ENCODE measurements at places on chromosomes 4 and X.

- no peak for DNase-seq
Observed at GRCh38 chr4:161359491-161359890, 804.3 kb downstream of the FSTL5 start.

- DNase-seq: no peak
Observed at GRCh38 chrX:20973038-20973437, 401.2 kb upstream of the CNKSR2 start.

GRCh38 chrX:153821066-153821465 lies 9.3 kb downstream of the PDZD4 start:
- no peak for DNase-seq

- no peak for DNase-seq
Observed at GRCh38 chr4:72974694-72975487, 94.6 kb downstream of the COX18 start.

DNA sequence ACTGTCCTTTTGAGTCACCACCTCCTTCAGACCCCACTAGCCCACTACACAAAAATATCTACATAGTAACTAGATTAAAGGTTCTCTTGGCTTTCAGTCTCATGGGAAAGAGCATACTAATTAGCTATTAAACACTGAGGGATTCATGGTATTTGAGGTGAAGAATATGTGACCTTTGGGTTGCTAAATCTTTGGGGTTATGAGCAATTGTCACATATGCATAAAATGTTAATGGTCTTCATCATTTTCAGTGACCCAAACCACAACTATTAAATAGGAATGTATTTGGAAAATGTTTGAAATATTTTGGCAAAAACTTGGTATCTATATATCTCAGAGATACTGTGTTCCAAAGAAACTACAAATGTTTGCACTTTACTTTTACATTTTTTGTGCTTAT lies 365.1 kb downstream of the MAGEB5 start:
- DNase-seq: no peak

GRCh38 chr4:109406337-109406931 lies 27.2 kb upstream of the SEC24B start:
- no peak for DNase-seq

- no peak for DNase-seq
Observed at GRCh38 chr4:177047070-177047850, 254.5 kb upstream of the VEGFC start.

GRCh38 chr4:156953951-156954350 lies 17.6 kb downstream of the PDGFC start:
- no peak for DNase-seq

GRCh38 chrX:129318375-129318774 lies 204.9 kb downstream of the SMARCA1 start:
- DNase-seq: no peak

- DNase-seq: no peak
Observed at GRCh38 chr4:158162631-158163030, 10.2 kb downstream of the GASK1B start.

DNA sequence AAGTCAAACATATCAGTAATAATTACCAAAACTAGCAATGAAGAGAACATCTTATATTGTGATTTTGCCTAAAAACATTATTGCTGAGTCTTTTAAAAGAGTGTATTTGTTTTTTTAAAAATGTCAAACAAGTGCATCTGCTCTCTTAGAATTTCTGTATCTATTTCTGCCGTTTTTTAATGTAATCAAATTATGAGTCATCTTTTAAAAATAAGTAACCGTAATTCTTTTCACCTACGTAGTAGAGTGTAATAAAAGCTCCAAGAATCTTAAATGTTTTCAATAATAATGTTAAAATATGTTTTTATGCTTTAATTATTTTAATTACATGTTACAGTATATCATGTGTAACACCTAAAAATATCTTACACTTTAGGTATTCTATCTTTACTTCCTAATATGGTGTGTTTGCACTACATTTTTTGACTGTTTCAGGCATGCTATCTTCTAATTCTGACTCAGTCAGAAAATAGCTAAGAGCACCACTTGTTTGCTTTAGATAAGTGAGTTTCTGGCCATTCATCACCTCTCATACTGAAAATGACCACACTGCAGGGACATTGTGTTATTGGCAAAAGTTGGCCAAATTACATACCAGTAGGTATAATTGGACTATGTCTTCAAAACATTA lies 368.5 kb downstream of the PCDH7 start:
- no peak for DNase-seq

DNA sequence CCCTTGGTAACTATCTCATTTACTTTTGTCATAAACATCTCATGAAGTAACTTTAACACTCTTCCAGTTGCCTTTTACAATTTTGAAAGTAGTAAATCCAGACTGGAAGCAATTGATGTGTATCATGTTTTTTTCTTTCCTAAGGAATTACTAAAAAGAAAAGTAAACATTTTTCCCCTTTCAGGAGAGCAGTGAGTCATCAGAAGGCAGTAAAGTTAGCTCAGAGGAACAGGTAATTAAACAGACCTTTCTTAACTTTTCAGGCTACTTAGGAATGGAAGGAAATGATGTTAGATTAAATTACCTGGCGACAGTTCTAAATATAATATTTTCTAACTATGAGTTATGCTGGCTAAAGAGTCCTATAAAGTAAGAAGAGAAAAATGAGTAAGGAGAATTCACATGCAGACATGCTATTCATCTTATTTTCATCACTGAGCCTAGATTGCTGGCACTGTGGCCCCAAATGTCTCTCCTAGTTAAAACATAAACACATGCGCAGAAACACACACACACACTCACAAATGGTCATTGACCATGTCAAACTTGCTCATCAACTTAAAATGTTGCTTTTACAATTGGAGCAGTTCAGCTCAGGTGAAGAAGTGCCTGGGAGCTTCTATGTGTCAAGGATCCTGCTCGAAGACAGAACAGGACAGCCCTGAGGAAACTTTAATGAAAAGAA lies 9.3 kb downstream of the DMP1 start:
- DNase-seq: no peak

DNA sequence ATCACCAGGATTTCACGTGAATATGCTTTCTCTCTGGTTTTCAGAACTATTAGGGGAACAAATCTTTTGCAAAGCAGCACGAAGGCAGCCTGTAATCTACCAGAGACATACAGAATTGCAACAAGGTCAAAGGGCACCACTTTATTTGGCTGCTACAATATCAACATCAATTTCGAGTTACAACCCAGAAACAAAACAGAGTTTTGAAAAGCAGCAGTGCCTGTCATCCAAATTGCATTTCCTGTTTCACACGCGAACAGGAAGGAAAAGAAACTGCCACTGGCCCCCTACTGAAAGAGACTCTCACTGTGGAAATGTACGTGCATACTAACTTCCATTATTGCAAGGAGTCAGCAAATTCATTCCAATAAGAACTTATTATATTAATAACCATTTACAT lies 17.1 kb upstream of the C1QTNF7 start:
- no peak for DNase-seq

GRCh38 chrX:79400623-79401022 lies 33.5 kb upstream of the ITM2A start:
- DNase-seq: no peak

DNA sequence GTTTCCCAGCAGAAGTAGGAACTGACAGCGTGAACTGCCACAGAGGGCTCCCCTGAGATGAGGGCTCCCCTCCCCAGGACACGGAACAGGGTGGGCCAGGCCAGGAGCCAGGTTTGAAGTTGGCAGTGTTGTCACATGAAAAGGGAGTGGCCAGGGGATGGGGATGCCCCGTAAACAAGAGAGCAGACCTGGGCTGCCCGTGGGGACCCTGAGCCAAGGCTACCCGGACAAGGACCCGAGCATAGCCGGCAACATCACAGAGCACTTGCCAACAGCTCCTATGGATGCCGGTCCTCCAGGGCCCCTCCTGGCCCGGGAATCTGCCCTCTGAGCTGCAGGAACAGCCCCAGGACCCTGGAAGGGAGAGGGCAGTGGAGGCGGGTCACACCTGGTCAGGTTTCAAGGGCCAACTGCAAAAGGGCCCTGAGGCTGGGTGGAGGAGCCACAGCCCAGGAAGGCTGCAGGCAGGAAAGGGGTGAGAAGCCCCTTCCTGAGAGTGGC lies 102.1 kb downstream of the CPZ start:
- no peak for DNase-seq

GRCh38 chr4:27764526-27764837 lies 903.8 kb downstream of the STIM2 start:
- DNase-seq: no peak

GRCh38 chr4:48739560-48740019 lies 40.5 kb downstream of the FRYL start:
- no peak for DNase-seq

- no peak for DNase-seq
Observed at GRCh38 chr4:87965501-87965975, 10.0 kb upstream of the SPP1 start.

- DNase-seq: no peak
Observed at GRCh38 chr4:141999446-142000143, 363.2 kb downstream of the IL15 start.

DNA sequence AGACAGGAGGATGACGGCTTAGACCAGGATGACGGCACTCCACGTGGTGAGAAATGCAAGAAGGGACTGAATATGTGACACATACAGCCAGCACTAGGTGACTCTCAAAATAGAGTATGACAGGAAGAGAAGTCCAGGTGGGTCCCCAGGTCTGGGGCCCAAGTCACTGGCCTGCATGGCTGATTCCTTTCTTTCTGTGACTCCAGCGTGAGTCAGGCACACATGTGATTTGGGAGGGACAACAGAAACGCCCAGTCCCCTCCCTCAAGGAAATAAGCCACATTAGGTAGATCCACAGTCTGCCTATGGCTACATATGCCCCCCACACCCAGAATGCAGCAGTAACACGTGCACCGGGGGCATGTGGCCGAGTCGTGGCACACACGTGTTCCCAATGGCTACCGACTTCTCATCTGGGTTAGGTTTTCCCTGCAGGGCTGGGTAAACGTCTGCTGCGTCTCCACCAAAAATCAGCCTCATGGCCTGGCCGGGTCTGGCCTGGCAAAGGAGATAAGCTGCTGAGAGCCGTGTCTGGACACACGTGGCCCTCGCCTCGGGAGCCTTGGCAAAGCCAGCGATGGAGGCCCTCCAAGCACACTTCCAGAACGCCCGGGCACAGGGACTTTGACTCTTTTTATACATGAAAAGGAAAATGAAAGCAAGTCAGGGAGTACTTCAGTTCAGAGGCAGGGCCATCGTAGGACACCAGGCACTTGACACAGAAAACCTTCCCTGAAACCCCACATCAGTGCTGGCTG lies 19.3 kb downstream of the SEL1L3 start:
- DNase-seq: no peak

DNA sequence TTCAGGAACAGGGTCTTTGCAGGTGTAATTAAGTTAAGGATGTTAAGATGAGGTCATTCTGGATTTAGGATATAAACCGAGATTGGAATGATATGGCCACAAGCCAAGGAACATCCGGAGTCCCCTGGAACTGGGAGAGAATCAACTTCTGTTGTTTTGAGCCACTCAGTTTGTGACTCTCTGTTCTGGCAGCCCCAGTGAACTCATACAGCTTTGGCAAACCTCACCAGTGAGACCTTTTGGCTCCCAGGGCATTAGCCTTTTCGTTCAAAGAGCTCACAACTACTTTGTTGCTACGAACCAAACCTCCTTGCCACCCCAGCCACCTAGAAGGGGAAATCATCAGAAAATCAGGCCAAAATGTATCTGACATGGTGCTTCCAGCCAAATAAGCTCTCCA lies 80.4 kb downstream of the MTMR1 start:
- no peak for DNase-seq

GRCh38 chrX:53674581-53674980 lies 11.9 kb downstream of the HUWE1 start:
- no peak for DNase-seq

GRCh38 chr4:53010318-53010717 lies 148.2 kb downstream of the RASL11B start:
- no peak for DNase-seq

DNA sequence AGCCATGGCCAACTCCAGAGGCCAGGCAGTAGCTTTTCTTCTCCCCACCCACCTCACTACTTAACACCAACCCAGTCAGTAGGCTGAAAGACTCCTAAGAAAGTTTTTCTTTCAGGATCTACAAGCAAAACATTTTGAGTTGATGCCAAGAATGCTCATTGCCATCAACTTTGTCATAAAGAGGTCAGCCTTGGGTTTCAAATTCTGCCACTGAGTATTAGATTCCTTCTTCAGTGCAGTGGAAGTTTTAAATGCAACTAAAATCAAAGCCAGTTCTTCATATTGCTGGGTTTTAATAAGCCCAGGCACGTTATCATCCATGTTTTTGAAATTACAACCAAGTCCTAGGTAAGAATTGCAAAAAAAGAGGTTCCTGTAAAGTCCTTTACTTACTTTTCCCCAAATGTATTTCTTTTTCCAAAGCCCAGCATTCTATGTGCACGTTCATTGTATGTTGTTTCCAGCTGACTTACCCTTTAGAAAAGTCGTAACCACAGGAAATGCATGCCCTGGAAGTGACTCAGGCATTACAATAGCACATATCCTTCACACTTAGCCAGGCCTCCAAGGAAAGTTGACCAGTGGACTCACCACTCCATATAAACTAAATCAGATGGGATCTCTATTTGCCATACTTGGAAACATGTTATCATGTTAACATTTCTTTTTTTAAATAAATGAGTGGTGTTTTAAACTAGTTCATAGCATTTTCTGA lies 229.9 kb downstream of the SOX3 start:
- no peak for DNase-seq

DNA sequence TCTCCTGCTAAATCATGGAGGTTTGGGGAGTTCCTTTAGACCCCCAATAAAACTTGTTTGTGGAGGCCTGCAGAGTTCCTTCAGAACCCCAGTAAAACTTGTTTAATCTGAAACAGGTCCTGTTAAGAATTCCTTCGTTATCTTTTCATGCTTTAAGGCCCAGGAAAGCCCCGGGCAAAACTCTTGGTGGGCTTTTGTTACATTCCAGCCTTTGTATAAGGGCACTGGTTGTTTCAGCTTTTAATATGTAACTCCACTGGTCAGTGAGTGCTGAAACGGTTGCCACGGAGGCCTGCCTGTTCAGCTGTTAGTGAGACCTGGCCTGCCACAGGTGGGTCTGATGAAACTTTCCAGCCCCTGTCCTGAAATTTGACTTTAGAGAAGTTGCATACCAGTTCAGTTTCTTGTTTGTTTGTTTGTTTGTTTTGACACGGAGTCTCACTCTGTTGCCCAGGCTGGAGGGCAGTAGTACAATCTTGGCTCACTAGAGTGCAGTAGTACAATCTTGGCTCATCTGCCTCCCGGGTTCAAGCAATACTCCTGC lies 12.4 kb upstream of the DHRSX start:
- no peak for DNase-seq

- DNase-seq: no peak
Observed at GRCh38 chrX:129786210-129786651, 6.5 kb downstream of the SASH3 start.

DNA sequence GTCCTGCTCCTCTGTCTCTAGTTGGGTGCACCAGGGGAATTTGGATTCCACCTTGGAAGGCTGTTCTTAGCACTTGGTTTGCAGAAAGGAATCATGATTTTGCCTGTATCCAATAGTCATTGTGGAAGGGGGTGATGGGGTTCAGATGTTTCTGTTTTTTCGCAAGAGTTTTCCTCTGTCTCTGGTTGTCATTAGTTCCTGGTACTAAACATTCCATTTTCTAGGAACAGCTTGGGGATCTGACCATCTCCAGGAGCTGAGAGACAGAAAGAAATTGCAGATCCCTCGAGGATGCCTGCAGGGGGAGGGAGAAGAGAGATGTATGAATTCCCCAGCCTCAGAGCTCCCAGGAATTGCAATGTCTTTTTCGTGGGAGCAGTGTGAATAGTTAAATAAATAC lies 70.9 kb downstream of the CYTL1 start:
- no peak for DNase-seq
